NCI-H510A (cell line): ENCODE measurements at places on chromosomes 7 and 10.

GRCh38 chr7:65926588-65926987 lies 53.7 kb downstream of the VKORC1L1 start:
- DNase-seq, result no peak

DNA sequence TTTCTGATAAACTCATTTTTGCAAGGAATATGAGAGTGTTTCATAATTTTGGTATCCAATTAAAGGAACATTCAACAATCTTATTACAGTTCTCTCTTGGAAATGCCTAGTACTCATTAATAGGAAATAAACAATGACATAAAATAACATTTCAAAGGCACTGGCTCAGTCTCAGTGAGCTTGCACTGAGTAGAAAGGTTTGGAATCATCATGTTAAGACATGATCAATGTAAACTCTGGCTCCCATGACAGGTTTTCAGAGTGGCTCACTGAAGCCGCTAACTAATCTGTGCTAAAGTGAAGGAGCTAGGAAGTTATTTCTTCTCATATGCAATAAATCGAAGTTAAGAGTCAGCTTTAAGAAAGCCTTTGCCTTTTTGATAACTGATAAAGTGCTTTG lies 203.3 kb upstream of the HGF start:
- no peak for DNase-seq

DNA sequence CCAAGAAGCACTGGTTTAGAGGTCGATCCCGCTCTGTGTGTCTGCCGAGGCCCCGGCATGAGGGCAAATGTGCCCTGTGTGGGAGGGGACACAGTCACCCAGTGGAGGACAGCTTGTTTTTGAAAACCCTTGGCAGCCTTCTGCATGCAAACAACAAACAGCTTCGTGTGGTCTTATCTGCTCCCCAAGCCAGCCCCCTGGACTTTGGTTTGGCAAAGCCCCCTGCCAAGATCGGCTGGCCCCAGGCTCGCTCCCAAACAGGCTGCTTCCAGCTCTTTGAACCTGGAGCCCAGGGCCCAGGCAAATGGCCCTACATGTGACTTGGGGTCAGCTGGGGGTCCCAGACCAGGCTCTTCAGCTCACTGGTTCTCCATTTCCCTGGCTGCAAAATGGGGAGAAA lies 2.9 kb downstream of the ELN start:
- no peak for DNase-seq

DNA sequence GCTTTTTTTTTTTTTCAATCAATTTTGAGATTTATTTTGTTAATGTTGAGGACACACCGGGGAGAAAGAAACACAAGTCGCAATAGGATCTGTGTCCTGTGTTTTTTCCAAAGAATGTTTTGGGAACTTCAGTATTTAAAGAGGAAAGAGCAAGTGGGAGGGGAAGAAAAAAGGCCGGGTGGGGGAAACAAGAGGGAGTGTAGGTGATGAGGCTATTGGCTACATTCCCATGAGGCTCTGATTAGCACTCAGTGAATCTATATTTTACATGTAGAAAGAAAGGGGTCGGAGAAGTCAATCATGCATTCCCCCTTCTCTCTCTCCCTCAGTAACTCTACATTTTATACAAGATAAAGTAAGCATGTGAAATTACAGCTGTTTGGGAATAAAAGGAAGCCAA lies 4.1 kb downstream of the ZNF680 start:
- no peak for DNase-seq

GRCh38 chr10:124076148-124076733 lies 17.2 kb downstream of the CHST15 start:
- DNase-seq, result no peak

- DNase-seq, result no peak
Observed at GRCh38 chr7:70301673-70302185, 703.5 kb downstream of the AUTS2 start.

DNA sequence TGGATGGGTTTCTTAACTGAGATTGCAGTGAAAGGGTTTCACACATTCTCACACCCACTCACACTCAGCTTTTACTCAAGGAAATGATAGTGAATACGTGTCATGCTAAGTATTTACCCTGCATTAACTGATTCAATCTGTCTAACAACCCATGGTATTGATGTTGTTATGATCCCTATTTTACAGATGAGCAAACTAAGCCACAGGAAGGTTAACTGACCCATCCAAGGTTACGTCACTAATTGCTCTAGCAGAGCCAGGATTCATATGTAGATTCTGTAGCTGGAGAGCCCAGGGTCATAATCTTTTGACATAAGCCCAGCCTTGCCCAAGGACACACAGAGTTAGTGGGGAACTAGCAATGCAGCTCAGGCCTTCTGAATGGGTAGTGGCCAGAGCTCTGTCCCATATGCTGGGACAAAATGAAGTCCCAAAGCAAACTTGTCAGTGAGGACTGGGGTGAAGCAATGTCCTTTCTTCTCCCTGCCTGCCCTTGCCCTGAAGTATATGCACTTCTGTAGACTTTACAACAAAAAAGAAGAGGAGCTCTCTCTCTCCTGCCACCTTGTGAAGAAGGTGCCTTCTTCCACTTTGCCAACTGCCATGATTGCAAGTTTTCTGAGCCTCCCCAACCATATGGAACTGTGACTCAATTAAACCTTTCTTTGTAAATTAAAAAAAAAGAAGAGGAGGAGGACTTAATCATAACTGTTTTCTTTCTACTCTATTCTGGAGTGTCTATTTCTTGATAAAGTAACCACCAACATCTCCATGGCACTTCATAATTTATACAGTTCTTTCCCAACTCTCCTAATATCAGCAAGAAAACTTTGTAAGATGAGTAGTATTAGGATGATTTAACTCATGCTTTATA lies 4.9 kb upstream of the CYP3A7 start:
- DNase-seq, result no peak

DNA sequence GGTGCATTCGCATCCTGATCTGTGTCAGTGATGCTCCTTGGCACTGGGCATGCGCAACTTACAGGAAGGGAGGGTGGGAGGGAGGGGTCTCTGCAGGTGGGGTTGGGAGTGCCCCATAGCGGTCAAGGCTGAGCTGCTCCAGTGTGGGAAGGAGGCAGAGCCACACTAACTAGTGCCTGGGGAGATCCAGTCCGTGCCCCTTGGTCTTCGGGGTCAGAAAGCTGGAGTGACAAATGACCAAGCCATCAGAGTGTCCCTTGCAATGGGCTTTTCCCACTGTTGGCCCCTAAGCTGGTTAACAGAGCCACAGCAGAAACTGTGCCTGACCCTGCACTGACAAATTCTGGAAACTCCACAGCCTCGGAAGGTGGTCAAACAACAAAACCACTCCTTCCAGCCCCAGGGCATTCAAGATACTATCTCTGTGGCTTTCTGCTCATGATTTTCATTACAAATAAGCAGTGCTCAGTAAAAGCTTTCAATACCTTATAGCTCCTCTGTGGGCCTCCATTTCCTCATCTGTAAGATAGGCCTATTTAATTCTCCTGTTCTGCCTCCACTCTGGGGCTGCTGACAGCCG lies 138.1 kb upstream of the UNC5B start:
- DNase-seq, result no peak

GRCh38 chr7:140051820-140052219 lies 10.9 kb downstream of the PARP12 start:
- no peak for DNase-seq

DNA sequence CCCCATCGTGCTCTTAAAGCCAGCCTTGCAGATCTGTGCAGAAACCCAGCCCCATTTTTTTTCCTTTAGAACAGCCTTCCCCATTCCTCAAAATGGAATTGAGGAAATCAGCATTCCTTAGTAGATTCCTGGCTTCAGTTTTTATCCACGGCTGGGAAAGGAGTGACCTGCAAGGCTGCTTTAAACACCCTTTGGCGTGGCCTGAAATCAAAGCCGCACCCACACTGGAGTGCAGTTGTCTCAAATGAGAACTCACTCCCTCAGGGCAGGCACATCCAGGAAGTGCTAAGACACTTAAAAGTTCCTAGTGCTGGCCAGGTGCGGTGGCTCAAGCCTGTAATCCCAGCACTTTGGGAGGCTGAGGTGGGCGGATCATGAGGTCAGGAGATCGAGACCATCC lies 34.8 kb downstream of the HTR5A start:
- DNase-seq, result no peak

GRCh38 chr10:127368929-127369328 lies 172.5 kb upstream of the INSYN2A start:
- DNase-seq, result no peak

- no peak for DNase-seq
Observed at GRCh38 chr10:46226900-46227558, 59.8 kb upstream of the ANTXRL start.

- no peak for DNase-seq
Observed at GRCh38 chr7:26616235-26616634, 248.2 kb downstream of the SKAP2 start.

- DNase-seq, result no peak
Observed at GRCh38 chr7:24871770-24872169, 108.2 kb downstream of the OSBPL3 start.

DNA sequence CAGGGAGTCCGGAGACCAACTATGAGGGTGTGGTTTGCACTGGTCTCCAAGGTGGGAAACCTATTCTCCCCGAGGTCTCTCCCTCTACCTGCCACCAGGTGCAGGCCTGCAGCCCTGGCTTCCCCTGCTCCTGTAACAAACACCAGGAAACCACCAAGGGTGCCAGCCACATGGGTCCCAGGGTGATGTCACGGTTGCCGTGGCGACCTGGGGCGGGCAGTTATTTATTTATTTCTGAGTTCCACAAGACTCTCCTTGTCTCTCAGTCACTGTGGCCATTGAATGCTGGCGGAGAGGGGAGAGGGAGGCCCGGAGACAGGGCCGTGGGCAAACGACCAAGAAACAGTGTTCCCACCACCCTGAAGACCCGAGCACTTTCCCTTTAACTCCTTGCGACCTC lies 27.0 kb downstream of the MMD2 start:
- peak; percentile 81 for DNase-seq

DNA sequence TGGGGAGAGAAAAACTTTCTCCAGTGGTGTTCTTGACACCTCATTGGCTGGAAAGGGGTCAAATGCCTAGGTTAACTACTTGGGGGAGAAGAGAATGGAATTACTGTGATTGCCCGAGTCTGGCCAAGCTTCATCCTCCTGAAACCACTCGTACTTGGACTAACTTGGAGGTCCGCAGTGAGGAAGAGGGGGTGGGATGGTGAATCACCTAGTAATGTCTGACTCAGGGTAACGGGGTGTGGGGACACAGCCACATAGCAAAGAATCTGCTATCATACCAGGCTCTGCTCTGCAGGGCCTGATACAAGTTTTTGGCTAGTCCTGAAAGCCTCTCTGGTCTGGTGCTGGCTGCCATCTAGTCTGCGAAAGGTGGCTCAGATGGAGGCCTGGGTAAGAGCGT lies 190.9 kb downstream of the RPS24 start:
- DNase-seq, result no peak

- DNase-seq, result no peak
Observed at GRCh38 chr10:25902002-25902401, 32.0 kb upstream of the MYO3A start.

- DNase-seq, result no peak
Observed at GRCh38 chr10:120426306-120426705, 30.7 kb upstream of the PLPP4 start.

- no peak for DNase-seq
Observed at GRCh38 chr7:55477781-55478374, 94.4 kb downstream of the VOPP1 start.

DNA sequence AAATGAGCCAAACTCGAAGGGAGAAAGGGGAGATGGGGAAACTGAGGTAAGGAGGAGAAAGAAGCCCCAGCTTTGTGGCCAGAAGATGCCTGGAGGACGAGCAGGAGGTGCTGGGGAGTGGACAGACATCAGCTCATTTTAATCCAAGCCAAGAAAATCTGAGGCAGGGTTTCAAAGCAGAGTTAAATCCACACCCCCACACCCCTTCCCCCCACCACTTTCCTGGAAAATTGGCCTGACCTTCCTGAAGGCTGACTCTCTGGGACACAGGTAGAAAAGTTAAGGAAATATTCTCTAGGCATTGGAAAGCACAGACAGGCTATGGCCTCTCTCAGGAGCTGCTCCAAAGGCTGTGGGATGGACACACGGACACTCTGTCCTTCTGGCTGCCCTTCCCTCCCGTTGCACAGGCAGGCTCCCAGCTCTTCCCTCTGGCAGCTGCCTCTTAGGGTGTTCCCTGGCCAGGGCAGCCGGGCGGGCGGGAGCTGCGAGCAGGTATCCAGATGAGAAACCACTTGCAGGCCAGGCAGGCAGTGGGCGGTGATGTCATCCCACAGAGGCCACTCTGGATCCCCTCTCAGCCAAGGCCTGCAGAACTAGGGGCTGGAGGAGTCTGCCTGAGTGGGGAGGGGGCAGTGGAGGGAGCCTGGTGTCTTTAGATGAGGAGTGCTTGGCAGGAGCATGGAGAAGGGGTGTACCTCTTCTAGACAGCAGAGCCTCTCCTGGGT lies 171.8 kb downstream of the NEURL1 start:
- no peak for DNase-seq

DNA sequence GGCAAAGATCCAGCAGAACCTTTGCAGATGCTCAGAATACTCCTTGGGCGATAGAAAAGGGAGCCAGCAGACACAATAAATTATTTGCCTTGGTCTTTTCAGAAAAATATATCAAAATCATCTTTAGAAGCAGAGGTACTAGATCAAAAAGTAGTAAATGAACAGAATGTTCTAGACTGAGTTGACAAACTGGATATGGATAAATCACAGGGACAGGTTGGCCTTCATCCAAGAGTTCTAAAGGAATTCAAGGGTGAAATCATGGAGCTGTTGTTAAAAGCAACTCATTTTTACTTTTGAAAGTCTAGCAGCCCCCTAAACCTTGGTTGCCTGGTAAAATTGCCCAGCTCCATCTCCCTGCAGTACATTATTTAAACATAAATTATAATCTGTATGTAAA lies 99.1 kb downstream of the PLCE1 start:
- no peak for DNase-seq

GRCh38 chr7:129225206-129225930 lies 538 bp downstream of the AHCYL2 start:
- DNase-seq, result peak; percentile 46

GRCh38 chr10:110401401-110402076 lies 96.2 kb upstream of the DUSP5 start:
- no peak for DNase-seq

DNA sequence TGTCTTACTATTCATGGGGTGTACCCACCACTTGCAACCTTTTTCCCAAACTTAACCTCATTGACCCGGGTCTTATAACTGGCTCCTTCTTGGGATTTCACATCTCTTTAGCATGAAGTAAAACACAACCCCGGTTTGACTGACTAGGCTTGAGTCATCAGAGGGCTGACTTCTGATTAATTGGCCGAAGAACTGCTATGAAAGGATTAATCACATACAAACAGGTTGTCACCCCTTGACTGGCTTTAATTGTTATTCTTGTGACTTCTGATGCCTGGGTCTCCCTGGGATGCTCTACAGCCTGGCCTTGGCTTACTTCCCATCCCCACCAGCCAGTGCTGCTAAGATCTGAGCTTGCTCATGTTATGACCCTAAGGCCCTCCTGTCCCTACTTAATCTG lies 8.8 kb upstream of the CRPPA start:
- DNase-seq, result no peak

DNA sequence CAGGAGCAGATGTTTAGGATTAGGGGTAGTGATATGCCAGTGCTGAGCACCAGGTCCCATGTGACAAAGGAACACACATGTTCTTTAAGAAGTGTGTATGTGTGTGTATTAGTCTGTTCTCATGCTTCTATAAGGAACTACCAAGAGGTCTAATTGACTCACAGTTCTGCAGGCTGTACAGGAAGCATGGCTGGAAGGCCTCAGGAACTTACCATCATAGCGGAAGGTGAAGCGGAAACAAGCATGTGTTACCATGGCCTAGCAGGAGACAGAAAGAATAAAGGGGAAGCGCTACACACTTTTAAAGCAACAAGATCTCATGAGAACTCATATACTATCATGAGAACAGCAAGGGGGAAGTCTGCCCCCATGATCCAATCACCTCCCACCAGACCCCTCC lies 22.8 kb upstream of the PDZD8 start:
- no peak for DNase-seq
